ENCODE measurements at places on chromosomes 1 and 21.

DNA sequence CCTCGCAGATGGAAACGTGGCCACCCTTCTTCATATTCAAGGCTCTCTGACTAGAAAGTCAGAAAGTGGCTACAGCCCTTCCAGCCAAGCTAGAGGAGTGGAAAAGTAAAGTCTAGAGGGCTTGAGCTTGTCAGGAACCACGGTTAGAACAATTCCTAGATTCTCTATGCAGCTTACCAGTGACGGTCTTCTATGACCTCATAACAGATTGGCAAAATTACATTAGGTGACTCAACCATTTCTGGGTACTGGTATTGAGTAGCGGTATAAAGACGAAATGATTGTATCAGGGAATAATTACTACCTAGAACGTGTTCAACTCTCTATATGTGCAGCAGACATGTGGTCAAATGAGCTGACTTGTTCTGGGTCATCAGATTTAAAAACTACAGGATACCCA is 155.0 kb upstream of the RUNX1 start:
- no peak for DNase-seq

DNA sequence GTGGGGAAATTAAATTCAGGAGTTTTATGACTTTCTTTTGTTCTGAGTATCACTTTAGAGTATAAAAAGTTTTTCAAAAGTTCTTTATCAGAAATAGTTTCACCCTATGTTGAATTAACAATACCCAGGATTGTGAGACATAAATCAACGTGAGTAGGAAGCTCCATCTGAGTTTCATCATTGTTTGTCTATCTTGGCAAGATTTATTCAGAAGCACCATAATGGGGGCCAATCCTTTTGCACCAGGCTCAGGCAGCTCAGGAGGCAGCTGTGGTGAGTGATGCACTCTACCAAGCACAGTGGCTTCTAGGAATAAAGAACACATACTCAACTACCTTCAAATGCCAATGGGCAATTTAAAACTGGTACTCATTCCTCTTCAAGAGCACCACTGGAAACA is 12.0 kb downstream of the CREG1 start:
- no peak for DNase-seq

- DNase-seq = no peak
Observed at GRCh38 chr1:57839526-57839925, 415.7 kb upstream of the DAB1 start.

DNA sequence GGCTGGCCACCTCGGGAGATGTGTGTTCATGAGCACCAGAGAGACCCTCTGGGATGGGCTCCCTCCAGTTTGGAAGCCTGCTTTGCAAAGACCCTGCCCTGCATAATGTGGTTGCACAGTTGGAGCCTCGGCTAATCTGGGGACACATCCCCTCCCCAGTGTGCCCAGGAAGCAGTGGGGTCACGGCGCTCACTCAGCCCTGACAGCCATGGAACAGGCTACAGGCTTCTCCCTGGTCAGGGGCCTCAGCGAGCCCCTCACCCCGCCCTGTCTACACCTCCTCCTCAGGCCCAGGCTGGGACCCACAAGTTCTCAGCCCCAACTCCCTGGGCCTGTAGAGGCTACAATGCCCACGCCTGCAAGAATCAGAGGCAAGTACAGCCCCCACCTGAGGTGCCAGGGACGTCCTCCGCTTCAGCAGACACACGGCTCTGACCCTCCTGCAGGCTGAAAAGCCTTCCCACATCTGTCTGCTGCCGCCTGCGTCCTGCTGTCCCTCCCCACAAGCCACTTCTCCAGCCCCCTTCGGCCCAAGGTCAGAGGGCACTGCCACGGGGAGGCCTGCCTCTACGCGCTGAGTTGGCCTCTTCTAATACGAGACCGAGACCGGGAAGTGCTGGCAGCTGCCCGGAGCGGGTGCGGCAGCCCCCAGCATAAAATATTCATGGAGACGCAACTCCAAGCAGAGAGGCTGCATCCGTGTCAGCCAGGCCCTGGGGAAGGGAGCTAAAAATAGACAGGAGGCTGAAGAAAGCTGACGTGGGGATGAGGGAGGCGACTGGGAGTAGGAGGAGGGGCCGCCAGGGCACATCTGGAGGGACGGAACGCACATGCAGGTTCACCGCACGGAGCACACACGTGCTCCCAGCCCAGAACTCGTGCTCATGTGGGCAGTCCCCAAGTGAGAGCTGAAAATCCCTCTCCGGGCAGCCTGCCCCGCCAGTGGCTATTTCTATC is 15.2 kb upstream of the GPR153 start:
- DNase-seq = no peak

GRCh38 chr21:34502480-34503106 is 9.4 kb downstream of the KCNE1 start:
- no peak for DNase-seq

DNA sequence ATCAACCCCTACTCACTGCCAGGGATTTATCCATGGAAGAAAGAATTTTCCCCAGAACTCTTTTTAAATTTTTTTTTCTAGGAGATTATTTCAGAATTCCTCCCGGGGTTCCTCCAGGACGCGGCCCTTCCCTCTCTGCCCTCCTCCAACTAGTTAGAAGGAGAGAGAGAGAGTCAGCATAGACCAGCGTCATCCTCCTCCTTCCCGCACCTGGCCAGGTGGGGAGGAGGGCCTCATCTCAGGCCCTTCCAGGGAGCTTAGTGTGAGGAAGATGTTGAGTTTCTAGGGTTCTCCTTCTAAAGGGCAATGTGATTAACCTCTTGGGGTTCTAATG is 63.6 kb downstream of the CDK18 start:
- no peak for DNase-seq

DNA sequence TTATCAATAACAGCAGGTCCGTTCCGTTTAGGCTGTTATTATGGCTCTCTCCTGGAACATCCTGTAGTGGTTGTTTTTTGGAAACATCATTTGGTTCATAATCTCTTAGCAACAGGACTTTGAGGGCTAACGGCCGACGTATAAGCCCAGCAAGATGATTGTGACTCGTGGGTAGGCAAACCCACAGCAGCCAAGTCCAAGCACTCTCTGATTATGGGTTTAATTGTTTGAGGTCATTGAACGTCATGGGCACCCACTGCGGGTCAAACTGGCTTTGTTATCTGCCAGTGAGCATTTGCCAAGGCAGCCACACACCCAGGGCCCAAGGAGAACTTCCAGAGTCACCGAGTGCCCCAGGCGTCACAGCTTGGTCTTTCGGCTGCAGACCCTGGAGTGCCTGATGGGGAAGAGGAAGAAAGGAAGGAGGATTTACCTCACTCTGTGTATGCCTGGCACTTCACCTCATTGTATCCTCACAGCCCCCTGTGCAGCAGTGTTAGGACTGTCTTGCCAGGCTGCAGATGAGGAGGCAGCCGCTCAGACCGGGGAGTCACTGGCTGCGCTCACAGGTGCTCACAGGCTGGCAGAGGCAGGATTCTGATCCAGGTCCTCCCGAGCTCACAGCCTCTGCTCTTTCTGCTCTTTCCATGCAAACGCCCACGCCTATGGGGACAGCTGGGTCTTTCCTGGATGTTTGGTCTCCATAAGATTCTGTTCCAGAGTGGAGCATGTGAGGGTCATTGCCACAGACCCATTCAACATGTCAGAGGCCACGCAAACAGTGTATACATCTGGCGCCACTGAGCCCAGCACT is 30.8 kb upstream of the EPS8L3 start:
- DNase-seq = no peak

- no peak for DNase-seq
Observed at GRCh38 chr1:23393706-23394105, 24.1 kb upstream of the ZNF436 start.

DNA sequence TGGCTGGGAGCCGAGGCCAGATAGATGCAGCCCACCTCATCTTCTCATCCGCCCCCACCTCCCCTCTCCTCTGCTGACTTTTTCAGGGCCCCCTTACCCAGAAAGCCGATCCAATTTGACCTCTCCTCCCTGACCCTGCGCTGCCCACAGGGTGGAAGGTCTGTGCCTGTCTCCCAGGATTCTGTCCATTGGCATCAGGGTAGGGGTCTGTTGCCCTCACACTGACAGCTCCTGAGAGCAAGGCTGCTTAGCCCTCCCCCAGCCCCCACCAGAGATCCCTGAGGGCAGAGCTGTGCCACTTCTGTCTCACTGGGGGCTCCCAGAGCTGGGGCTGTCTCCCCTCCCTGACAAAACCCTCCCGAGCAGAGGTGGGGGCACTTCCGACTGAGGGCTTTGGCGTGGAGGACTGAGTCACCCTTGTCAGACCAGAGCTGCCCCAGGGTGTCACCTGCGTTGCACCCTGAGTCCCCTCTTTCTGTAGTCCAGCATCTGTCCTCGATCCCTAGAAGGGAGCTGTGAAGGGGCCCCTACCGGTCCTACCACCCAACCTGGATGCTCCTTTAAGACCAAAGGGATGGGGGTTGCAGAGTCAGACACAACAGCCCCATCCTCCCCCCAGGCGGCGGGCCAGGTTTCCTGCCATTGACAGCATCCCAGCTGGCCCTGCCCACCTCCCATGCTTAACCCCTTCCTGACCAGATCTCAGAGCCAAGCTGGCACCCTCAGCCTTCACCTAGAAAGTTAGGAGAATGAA is 2.4 kb upstream of the FAM110D start:
- DNase-seq = peak; percentile 18

All from stimulated activated naive CD4-positive, alpha-beta T cell (primary cell).